NCI-H1105 treated with DMSO at 0.1 percent for 48 hours (cell line): ENCODE measurements at places on chromosomes 7 and 10.

GRCh38 chr10:46019569-46020343, 10.7 kb downstream of the NCOA4 start:
- no peak for DNase-seq

DNA sequence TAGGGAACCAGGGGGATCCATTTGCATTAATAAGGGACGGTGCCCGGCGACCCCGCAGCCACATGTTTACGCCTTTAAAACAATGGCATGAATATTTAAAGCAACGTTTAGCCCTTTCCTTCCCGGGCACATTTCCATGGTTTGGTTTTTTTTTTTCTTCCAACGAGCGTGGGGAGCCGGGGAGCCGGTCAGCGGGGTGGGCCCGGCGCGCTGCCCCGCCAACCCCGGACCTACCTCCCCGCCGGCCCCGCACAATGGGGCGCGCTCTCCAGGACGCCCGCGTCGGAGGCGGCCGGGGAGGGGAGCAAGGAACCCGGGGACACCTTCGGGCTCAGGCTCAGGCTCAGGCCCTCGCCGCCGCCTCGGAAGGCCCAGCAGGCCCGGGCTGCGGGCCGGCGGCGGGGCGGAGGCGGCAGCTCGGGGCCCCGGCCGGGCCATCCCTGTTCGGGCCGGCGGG, 1.0 kb downstream of the SEPHS1 start:
- no peak for DNase-seq

DNA sequence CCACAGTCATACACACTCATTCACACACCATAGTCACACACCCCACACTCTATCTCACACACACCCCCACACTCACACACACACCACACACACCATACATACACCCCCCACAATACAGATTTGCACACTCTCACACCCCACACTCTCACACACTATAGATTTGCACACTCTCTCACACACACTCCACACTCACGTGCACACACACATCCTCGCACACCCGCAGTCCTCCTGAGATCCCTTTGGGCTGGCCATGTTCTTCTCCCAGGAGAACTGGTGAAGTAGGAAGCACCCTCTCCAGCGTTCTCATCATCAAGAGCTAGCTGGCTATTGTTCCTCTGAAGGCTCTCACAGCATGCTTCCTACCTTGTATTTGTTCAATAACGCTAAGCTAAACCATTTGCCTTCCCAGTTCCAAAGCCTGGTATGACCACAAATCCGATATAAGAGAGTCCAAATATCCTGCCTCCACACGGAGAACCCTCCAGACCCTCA, 86.2 kb downstream of the HECW1 start:
- no peak for DNase-seq

DNA sequence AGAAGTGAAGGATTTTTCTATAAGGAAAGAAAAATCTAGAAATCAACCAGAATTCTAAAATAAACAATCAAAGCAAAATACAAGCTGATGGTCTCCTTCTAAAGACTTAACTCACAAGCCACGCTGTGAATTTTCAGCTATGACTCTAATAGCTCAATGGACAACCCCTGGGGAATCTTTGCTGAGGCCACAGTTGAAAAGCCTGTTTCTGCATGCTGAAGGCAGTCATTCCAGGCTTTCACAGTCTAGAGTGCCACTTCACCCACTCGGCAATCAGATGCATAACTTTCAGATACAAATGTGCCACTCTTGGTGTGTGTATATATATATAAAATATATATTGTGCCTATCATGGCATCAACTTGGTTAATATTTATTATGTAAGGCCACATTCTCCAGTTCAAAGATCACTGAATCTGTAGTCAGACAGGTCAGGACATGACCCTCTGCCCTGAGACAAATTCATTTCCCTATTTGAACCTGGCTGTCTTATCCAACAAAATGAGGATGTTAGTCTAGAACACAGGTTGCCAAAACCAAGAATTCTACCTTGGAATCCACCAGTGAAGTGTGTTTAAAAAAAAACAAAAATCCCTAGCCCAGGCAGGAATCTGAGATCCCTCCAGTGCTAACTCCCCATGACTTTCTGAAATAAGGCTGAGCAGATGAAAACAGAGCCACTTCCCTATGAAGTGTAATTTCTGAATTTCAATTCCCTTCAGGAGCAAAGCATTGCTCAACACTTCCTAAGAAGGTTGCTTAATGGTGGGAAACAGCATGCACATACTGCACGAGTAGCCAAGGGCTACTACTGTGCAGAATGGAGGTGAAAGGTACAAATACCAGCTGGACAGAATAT, 9.9 kb downstream of the LIPA start:
- no peak for DNase-seq

- peak; percentile 59 for DNase-seq
Observed at GRCh38 chr7:27170426-27171324, 3.4 kb downstream of the HOXA10 start.

- DNase-seq, result peak; percentile 87
Observed at GRCh38 chr7:25759748-25760147, 392.2 kb upstream of the NFE2L3 start.

- no peak for DNase-seq
Observed at GRCh38 chr7:113892818-113893217, 26.0 kb downstream of the PPP1R3A start.

GRCh38 chr10:91804126-91804510, 5.9 kb downstream of the TNKS2 start:
- no peak for DNase-seq

GRCh38 chr7:80078159-80078731, 56.4 kb upstream of the GNAI1 start:
- DNase-seq, result peak; percentile 59

GRCh38 chr10:125344573-125345171, 184.3 kb upstream of the CTBP2 start:
- DNase-seq, result no peak

GRCh38 chr10:4243651-4244050, 458.6 kb upstream of the KLF6 start:
- DNase-seq, result no peak

GRCh38 chr7:1510780-1511154, 6.6 kb upstream of the INTS1 start:
- no peak for DNase-seq

DNA sequence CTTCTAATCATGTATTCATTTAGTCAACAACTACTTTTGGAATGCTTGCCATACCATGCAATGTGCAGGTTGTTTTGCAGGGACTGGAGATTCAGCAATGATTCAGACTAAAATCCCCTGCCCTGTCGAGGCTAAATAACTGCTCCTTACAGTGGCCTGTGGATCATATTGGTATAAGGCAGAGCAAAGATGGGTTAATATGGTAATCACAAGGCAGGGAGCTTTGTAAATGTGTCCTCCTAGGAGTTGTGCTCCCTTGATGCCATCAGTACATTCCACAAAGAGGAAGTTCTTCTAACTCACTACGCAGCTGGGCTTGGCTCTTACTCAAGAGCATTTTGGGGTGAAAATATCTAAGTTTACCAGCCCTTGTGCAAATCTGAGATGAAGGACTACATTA, 614 bp upstream of the IFIT2 start:
- DNase-seq, result no peak

- peak; percentile 53 for DNase-seq
Observed at GRCh38 chr10:93495654-93496321, 624 bp upstream of the CEP55 start.

DNA sequence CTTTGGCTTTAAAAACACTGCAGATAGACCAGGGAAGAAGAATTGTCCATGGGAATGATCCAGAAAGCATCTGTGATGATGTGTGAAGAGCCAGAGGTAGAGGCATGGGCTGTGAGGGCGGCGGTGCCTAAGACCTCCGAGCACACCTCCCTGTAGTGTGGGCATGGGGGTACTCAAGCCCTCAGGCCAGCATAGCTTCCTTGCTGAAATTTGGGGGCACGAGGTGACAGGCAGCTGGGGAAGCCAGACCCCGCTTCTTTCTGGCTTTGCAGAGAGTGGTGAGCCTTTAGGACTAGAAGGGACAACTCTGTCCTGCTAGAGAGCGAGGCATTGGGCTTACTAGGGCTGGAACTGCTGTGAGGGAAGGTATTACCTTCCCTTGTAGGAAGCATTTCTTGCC, 187.7 kb upstream of the SH2B2 start:
- DNase-seq, result no peak

GRCh38 chr10:33773886-33774480, 439.5 kb upstream of the NRP1 start:
- no peak for DNase-seq

- DNase-seq, result no peak
Observed at GRCh38 chr7:18780266-18780665, 284.7 kb downstream of the HDAC9 start.

DNA sequence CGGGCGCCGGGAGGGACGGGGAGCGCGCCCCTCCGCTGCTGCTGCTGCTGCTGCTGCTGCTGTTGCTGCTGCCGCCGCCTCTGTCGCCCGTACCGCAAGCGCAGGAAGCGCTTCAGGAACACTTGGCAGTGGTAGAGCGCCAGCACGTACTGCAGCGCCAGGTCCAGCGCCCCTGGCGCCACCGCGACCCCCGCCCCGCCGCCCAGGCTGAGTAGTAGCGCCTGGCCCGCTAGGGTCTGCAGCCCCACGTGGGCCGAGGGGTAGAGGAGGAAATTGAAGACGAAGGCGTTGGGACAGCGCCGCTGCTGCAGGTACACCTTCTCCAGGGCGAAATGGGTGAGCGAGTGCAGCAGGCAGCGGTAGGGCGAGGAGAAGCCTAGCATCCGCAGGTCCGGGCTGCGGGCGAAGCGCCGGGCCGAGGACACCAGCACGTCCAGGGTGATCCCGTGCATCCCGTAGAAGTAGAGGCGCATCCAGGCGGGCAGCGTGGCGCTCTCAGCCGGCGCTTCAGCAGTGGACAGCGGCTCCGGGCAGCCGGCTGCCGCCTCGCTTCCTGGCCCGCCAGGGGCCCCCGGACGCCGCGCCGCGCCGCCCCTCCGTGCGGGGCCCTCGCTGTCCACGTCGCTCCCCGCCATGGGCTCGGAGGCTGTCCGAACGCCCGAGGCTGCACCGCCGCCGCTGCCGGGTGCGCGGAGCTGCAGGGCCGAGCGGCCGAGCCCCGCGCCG, at the start of gene TMEM229A:
TSS of gene TMEM229A (minus strand) at position 699 of the 726 bp plus-strand sequence. CDS start at position 635, 64 bp downstream.
- DNase-seq, result peak; percentile 65

- DNase-seq, result no peak
Observed at GRCh38 chr10:35058134-35058533, 32.0 kb downstream of the CUL2 start.
